Omental fat pad (tissue), 4 donors: ENCODE measurements at places on chromosomes 12 and 14. TPM values are rescaled to one million over a fixed set of nuclear protein-coding genes. Genes with fewer than 3 reads are reported as not detected.

The OGFOD2 gene
- 4.8 TPM for total RNA-seq

DNA sequence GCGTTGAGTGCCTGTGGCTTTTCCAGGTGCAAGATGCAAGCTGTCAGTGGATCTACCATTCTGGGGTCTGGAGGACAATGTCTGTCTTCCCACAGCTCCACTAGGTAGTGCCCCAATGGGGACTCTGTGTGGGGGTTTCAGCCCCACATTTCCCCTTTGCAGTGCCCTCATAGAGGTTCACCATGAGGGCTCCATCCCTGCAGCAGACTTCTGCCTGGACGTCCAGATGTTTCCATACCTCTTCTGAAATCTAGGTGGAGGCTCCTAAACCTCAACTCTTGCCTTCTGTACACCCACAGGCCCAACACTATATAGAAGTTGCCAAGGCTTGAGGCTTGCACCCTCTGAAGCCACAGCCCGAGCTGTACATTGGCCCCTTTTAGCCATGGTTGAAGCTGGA lies 52.9 kb downstream of the PRKCH start:
- no peak for DNase-seq

DNA sequence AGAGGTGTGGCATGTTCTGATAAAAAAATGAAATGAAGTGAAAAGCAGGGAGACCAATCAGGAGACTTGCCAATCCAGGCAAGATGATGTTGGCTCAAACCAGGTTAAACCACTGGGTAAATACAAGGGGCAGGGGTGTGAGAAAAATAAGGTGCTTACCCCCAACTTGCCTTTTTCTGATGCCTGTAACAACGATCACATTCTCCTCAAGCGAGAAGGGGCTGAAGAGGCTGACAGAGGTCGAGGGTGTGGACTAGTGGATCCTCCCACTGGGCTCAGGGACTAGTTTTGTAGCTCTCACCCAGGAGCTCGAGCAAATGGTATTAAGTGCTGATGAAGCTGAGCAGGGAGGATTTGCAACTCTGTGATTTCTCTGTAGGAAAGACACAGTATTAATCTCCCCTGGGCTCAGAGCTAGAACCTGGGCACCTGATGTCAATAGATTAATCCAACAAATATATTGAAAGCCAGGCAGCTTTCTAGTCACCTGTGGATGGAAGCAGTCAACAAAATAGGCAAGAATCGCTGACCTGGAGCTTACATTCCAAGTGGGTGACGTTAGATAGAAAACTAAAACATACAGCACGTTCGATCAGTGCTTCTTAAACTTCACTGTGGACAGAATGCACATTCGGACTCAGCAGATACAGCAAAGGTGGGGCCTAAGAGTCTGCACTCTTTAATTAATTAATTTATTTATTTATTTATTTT lies 15.2 kb upstream of the EAPP start:
- DNase-seq, result no peak

DNA sequence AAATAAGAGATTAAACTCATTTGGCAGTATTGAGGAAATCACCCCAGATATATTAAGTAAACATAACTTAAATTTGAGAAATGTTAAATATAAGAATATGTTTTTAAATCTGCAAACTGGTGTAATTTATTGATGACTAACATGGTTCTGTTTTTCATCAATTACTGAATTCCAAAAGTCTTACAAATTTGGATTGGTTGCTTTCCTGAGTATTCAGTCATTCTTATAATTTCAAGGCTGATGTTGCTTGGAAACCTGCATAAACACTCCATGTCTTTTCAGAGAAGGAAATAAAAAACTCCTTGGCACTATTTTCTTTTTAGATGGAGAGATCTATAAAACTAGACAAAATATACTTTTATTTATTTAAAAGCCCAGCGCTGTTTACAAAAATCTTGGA lies 71.7 kb downstream of the NOVA1 start:
- no peak for DNase-seq

GRCh38 chr12:2893007-2893406 lies 2.3 kb downstream of the TULP3 start:
- no peak for DNase-seq

- no peak for DNase-seq
Observed at GRCh38 chr12:49228653-49229052, 36.2 kb upstream of the TUBA1C start.

DNA sequence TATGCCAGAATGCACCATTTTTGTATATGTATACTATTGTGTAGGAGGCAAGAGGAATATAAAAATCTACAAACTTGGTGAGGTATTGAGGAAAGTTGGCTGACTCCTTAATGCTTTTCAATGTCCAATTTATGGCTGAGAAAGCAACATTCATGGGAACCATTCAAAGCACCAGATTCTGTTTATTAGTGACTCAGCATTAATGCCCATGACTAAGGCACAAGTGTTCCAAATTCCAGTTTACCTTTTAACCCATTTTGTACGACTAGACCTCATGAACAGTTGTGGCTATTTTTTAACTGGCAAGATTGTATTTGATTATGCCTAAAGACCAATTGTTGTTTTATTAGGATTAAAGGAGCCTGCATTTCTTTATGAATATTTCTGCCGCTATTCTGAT lies 375.4 kb upstream of the ATP2B1 start:
- DNase-seq, result no peak

DNA sequence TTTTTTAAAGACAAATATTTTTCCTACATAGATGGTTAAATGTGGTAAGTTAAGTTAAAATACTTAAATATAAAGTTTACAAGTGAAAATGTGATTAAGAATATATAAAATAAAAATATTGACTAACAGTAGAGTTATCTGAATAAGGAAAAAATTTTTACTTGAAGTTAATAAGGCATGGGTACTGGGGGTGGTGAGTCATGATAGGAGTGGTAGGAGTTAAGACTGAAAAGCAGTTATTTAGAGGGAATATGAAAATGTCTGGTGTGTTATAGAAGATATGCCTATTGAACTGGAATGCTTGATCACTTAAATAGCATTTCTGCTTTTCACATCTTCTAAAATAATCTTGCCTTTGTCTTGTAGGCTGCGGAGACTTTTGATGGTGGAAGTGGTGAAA lies 68.7 kb downstream of the CCDC91 start:
- no peak for DNase-seq
